ENCODE measurements at places on chromosomes 2 and 18. TPM values are rescaled to one million over a fixed set of nuclear protein-coding genes. Genes with fewer than 3 reads are reported as not detected.

The KANSL3 gene
- 35.7 TPM for total RNA-seq

The LRRC30 gene
- total RNA-seq, result not detected

The NFATC1 gene
- 10.7 TPM for total RNA-seq

The SPP2 gene
- total RNA-seq, result not detected

The POTEE gene
- not detected for total RNA-seq

The CNGA3 gene
- total RNA-seq, result not detected

The ABCG8 gene
- not detected for total RNA-seq

The ACVR1C gene
- 52.2 TPM for total RNA-seq

The SLC39A6 gene
- 77.5 TPM for total RNA-seq

The AMER3 gene
- total RNA-seq, result not detected

GRCh38 chr2:104872866-104873688, 19.2 kb downstream of the POU3F3 start:
- DNase-seq, result no peak

- DNase-seq, result no peak
These were observed 42.5 kb upstream of the LCLAT1 start for GRCh38 chr2:30404319-30405259.

DNA sequence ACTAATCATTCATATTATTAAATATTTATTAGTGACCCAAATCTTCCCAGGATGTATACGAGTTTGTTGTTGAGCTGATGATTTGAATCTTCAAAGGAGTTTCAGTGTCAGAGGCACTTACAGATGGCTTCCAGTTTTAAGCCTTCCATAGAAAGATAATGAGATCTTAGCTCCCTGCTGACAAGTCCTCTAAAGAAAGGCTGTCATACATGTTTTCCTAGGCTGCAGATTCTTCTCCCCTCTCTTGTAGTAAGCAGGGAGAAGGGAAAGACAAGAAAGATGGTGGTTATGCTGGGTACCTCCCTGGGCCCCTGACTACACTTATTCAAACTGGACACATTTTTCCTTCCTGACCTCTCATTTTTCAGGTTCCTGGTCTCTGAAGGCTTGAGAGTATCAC, 8.1 kb upstream of the GAREM1 start:
- no peak for DNase-seq

DNA sequence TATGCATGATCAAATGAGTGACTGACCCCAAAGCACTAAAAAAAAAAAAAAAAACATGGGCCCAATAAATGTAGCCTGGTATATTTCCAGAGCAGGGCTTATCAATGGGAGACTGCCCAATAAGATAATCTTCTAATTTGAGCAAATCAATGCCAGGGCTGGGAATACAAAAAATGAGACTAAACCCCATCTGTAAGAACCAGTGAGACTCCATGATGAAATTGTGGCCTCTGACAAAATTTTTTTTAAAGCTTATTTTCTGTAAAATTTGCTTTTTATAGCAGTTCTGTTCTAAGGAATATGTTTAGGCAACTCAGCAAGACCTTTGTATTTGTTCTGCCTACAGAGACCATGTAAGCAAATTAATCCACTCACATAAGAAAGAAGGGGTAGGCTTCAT, 186.8 kb upstream of the CCDC150 start:
- no peak for DNase-seq

DNA sequence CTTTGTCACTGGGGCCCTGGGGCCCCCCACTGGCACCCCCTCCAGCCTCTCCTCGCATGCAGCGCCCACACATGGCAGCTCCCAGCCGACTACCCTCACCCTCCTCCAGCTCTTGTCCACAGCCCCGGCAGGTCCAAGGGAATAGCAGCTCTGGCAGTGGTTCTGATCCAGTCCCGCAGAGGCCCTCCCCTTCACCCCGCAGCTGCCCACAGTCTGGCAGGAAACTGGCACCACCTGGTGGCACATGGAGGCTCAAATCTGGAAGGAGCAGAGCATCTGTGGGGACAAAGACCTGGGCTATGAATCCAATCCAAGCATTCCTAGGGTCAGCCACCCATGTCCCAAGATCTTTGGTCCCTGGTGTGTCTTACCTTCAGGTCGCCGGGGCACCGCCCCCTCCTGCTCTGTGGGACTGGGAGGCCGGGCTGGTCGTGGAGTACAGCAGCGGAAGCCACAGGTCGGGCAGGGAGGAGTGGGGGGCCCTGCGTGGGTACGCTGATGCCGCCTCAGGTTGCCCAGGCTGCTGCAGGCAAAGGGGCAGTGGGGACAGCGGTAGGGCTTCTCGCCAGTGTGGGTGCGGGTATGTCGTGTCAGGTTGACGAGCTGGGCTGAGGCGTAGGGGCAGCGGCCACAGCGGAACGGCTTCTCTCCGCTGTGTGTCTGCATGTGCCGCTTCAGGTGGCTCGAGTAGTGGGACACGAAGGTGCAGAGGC, 2.3 kb downstream of the ZNF513 start:
- DNase-seq, result no peak

- DNase-seq, result no peak
These were observed 219.6 kb downstream of the ETAA1 start for GRCh38 chr2:67616749-67617148.

DNA sequence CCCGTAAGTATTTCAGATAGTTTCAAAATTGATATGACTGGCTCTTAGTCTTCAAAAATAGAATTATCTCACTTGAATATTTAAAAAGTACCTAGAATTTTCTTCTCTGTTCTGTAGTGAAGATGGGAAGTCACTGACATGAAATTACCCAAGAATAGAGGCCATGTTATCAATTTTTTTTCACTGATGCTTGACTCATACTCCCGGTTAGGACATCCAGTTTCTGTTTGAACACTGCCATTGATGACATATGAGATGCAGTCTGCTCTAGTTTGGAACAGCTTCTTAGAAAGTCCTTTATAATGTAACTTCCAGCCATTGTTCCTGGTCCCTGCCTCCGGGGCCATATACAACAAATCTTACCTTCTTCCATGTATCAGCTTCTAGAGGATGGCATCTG, 26.0 kb downstream of the MAP3K20 start:
- DNase-seq, result no peak

DNA sequence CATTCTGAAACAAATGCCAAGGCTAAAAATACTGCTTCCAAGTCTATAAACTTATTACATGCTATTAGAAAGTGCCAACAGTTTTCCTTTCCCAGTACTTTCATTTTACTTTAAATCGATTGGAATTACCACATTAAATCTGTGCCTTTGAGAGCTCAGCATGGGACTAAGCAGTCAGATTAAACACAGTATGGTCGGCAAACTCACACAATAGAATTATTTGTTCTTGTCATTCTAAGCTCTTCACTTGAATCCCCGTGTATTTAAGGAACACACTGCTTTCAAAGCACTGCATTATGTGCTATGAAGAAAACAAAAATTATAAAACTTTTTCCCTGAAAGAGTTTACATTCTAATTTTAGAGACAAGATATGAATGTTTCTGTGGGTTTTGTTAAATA, 444.4 kb upstream of the SLC39A10 start:
- no peak for DNase-seq

DNA sequence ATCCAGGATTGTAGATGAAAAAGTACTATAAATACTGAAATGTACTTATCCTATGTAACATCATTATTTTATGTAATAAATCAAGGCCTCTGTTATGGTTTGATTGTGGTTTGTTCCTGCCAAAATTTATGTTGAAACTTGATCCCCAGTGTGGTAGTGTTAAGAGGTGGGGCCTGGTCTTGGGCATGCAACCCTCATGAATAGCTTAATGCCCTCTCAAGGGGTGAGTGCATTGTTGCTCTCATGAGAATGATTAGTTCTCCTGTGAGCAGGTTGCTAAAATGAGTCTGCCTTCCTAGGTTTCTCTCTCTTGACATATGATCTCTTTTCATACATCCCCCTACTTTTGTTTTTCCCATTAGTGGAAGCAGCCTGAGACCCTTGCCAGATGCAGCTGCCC, 915.4 kb downstream of the TSN start:
- DNase-seq, result no peak

DNA sequence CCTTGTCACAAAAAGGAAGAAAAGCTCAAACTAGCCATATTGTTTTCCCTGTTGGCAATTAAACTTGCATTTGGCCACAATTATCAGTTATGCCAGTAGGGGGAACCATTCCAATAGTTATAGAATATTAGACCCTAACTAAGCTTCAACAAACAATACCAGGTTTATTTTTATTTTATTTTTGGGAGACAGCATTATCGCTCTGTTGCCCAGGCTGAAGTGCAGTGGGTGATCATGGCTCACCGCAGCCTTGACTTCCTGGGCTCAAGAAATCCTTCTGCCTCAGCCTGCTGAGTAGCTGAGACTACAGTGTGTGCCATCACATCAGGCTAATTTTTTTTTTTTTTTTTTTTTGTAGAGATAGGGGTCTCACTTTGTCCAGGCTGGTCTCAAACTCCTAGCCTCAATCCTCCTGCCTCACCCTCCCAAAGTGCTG, 102.1 kb downstream of the ATAD2B start:
- no peak for DNase-seq

DNA sequence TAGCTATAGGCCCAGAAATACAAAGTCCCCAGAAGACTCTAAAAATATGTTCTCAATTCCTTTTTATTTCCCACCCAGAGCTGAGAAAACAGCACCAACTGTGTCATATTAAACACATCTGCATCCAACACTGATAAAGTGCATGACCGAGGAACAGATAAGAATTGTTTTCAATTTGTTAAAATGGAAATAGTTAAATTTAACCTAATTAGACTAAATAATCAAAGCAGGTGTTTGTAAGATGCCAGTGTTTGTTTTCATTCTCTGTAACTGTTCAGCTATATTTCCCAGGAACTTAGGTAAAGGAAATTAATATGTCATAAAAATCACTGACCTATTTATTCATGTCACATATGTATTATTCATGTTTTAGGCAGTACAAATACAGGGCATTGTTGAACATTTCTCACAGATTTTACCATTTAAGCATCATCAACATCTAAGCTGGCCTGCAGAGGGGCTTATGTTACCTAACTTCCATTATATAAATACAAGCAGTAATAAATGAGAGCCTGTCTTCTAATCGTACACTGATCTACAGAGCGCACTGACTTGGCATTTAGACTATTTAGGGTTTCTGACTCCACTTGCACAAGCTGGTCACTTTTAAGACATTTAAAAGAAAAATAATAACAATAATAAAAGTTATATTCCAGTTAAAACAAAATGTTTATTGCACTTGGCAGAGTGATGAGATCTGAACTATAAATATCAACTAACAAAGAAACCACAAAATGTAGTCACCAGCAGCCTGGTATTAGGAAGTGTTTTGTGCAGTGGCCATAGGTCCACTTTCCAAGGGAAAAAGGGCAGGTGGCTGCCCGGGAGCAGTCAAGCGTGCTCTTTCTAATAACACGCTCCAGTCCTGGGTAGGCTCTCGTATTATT, 86.6 kb upstream of the ZFP36L2 start:
- no peak for DNase-seq

DNA sequence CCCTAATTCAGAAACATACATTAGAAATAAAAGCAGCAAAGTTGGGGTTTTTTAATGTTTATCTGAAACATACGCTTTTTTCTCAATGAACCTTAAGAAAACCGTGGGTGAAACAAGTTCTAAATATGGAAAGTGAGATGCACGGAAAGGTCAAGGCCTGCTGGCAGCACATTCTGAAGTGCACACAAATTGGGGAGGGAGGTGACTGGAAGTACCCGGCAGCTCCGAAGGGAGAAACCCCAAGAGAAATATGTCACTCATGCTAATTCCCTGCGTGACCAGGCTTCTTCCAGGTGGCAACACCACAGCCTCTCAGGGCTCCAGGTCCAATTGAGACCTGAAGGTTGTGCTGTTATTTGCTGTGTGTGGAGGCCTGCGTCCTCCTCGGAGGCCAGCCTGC, 45.5 kb downstream of the EIPR1 start:
- DNase-seq, result no peak

DNA sequence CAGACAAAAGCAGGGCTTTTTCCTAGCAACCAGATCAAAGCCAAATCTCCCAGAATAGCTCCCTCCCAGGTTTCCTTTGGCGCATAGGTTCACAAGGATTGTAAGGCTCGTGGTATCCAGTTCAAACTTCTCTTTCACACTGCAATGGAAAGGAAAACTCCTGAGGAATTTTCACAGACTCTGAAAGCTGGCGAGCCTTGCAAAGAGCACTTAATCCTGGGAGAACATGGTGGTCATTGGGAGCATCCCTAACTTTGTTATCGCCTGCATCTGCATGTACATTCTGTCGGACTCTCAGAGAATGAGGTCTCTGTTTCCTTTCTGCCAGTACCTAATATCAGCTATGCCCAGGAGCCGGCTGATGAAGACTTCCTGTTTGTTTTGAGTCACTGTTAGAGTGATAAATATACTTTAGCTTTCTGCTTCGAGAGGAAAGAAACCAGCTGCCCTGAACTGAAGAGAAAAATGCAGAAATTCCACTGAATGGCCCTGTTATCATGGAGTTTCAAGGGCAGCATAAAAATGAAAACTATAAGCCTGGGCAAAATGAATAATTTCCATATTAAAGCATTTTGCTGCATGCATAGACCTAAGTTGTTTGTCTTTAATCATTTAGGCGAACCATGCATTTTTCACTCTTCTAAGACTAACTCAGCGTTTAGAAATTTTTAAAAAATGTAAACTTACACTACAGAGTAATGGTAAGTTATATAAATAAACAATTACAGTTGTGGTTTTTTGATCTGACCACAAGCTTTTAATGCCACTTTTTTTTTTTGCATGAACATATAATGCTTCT, 76.4 kb upstream of the ZEB2 start:
- DNase-seq, result no peak

GRCh38 chr2:105822186-105822585, 77.5 kb downstream of the NCK2 start:
- DNase-seq, result no peak

GRCh38 chr2:54420524-54421172, 35.5 kb upstream of the SPTBN1 start:
- DNase-seq, result no peak

DNA sequence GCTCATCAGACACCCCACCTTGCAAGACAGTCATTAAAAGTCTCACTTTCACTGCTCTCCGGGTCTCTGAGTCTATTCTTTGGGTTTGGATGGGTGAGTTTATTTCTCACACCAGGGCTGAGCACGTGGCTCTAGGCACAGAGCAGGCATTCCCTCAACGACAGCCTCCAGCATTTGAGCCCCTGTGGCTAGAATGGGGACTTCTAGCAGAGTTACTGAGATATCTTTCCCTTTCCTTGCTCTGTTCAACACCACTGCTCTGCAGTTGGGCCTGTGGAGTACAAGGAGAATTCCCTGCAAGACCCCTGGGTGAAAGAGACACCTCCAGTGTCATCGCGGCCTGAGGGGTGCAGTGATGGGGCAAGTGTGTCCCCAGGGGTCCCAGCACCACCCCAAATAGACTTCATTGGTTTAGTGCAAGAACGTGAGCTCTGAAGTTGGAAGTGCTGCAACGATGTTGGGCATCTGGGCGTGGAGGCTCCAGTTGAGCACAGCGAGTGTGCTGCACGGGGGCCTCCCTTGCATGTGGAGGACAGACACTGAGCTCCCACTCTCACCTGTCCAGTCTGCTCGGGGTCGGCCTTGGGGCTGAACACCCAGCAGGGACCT, 184.1 kb upstream of the HS6ST1 start:
- DNase-seq, result no peak

DNA sequence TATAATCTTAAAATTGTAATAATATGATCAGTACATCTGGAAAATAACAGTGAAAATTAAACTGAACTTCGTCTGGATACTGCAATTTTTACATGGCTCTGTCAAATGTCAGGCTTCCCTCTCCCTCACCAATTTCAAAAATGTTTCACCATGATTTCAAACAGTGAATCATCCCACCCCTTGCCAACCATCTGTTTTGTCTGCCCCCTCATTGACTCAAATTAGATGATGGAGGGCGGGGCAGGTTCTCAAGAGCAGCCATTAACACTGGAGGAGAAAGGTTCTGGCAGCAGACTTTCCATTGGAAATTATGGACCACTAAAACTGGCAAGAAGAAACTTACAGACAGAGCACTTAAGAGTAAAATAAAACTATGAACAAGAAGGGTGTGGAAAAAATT, 1195.7 kb upstream of the ZEB2 start:
- no peak for DNase-seq

Measured in omental fat pad (tissue), 4 donors.